A549 treated with Mapracorat at 1 μM for 4 hours (cell line): ENCODE measurements at places on chromosomes 11 and 22. TPM values are rescaled to one million over a fixed set of nuclear protein-coding genes. Genes with fewer than 3 reads are reported as not detected.

The ANO9 gene
- total RNA-seq = 0.64 to 1.3 TPM (median 0.88 TPM) in 5 replicates

The YPEL4 gene
- total RNA-seq = 0.13 to 0.41 TPM (median 0.18 TPM) in 5 replicates

The SAMM50 gene
- total RNA-seq = 42.9 to 45.6 TPM (median 44.6 TPM) in 5 replicates

The HORMAD2 gene
- not detected in 5 replicates for total RNA-seq

The RNF141 gene
- 18.1 to 31.2 TPM (median 25.8 TPM) in 5 replicates for total RNA-seq

The OVOL1 gene
- 0.07 to 0.08 TPM in 2 of 5 replicates, not detected in the others for total RNA-seq

The DGCR6L gene
- 29.3 to 45.2 TPM (median 44.0 TPM) in 5 replicates for total RNA-seq

The ACCS gene
- 12.8 to 19.0 TPM (median 17.6 TPM) in 5 replicates for total RNA-seq

The SLC22A25 gene
- total RNA-seq = not detected in 5 replicates

The OR52N4 gene
- not detected in 5 replicates for total RNA-seq

The C11orf21 gene
- total RNA-seq = not detected in 5 replicates

The MN1 gene
- 2.4 to 3.5 TPM (median 3.1 TPM) in 5 replicates for total RNA-seq

The SPDYC gene
- not detected in 5 replicates for total RNA-seq

The LGALS1 gene
- 1,243 to 1,361 TPM (median 1,330 TPM) in 5 replicates for total RNA-seq

The OR5P2 gene
- not detected in 5 replicates for total RNA-seq

The OR8D4 gene
- not detected in 5 replicates for total RNA-seq

The AIFM3 gene
- total RNA-seq = 1.7 to 4.4 TPM (median 3.0 TPM) in 5 replicates

The FAM227A gene
- total RNA-seq = 0.74 to 1.3 TPM (median 0.75 TPM) in 5 replicates

The LSP1 gene
- 1.2 to 1.6 TPM (median 1.4 TPM) in 5 replicates for total RNA-seq

The UBQLN3 gene
- not detected in 5 replicates for total RNA-seq

The TRIM49D1 gene
- total RNA-seq = 0.09 to 0.24 TPM (median 0.16 TPM) in 4 of 5 replicates, not detected in the other

The SLC17A6 gene
- total RNA-seq = not detected in 5 replicates

The SLC16A8 gene
- total RNA-seq = not detected in 5 replicates

The NLRP14 gene
- not detected in 5 replicates for total RNA-seq

The PRR33 gene
- total RNA-seq = not detected in 5 replicates

The MRPL17 gene
- total RNA-seq = 86.2 to 114 TPM (median 99.7 TPM) in 5 replicates

The GGTLC3 gene
- not detected in 5 replicates for total RNA-seq

The MAP6 gene
- 1.5 to 1.9 TPM (median 1.8 TPM) in 5 replicates for total RNA-seq

The HOATZ gene
- not detected in 5 replicates for total RNA-seq

The KCNJ11 gene
- total RNA-seq = 2.6 to 4.1 TPM (median 3.7 TPM) in 5 replicates

The HMBS gene
- total RNA-seq = 45.6 to 51.4 TPM (median 49.7 TPM) in 5 replicates

The BARX2 gene
- not detected in 5 replicates for total RNA-seq
